Suppressor macrophage treated with lipopolysaccharide for 1 hour (primary cell): ENCODE measurements at places on chromosomes 4 and X.

DNA sequence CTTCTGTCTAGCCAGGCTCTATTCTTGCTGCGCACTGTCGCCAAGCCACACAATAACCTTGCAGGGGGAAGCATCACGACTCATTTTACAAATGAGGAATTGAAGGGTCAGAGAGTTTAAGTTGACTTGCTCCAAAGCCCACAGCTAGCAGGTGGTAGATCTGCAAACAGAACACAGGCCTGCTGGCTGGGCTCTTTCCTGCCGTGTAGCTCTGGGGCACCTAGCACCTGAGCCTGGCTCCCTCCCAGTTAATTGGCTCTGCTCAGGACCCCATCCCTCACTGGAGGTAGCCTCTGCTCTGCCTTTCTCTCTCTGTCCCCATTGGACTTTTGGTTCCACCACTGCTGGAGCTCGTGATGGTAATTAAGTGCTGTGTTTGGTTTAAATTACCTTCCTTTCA is 98.5 kb downstream of the NSUN7 start:
- DNase-seq: no peak

- no peak for DNase-seq
These were observed 147.6 kb downstream of the SH2D1A start for GRCh38 chrX:124493984-124494383.

- no peak for DNase-seq
These were observed 39.4 kb downstream of the NALF2 start for GRCh38 chrX:69543572-69543971.

DNA sequence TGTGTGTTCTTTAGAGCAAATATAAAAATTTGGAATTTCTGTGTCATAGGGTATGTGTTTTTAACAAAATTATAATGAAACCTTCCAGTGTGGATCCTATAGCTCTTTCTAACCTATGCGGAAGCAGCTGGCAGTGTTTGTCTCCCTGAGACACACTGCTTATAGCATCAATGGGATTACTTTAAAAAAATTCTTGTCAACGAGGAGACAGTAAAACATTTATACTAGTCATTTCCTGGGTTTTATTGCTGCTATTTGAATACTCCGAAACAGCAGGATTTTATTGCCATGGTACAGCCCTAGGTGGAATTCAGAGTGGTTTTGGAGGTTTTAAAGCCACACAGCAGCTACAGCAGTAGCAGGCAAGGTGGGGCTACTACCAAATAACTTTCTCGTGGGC is 145.1 kb upstream of the IL1RAPL2 start:
- DNase-seq: no peak

DNA sequence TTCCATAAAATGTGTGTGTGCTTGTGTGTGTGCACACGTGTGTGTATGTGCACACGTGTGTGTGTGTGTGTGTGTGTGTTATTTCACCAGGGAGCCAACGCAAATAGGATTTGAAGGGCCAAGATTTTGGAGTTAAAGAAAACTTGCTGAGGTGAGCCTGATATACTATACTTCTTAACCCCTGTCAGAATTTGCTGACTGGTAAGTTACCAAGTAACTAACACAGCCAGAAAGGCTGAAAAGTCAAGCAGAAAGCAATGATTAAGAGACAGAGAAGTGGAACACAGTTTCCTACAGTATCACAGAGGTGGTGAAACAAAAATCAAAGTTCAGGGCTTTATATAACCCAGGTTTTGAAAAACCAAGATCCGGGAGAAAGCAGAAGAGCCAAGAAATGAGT is 47.6 kb downstream of the GABRA3 start:
- DNase-seq: no peak

DNA sequence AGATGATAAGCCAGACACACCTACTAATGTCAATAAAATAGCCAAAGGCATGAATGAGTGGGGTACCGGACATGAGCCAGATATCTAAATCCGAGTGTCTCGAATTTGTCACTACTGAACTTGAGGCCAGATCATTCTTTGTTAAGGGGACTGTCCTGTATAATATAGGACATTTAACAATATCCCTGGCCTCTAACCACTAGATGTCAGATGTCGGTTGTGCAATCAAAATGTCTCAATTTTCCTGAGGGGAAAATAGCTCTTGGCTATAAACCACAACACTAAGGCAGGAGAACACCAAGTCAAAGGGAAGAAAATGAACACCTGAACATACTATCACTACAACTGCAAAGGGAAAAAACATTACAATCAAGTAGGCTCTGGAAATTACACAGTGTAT is 154.5 kb downstream of the GPM6A start:
- no peak for DNase-seq

DNA sequence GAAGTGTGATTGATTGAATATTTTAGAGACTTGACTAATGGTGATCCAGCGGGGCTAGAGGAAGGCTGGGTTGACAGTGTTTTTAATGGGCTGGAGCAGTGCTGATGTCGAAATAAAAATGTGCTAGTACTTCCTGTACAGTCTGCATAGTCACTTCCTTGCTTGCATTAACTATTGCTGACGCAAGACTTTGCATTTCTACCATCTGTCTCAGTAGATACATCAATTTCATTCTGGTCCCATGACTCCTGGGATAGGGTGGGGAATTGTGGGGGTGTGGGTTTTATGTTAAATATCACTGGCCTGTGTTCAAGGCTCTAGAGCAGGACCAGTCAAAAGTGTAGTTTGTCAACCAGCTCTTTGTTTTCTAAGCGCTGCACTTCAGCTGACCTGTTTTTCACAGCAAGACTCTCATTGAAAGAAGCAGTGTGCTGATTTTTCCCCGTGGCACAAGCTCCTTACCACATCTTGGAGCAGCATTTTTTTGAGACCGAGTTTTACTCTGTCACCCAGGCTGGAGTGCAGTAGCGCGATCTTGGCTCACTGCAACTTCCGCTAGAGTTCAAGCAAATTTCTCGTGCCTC is 35.2 kb upstream of the PHEX start:
- DNase-seq: peak; percentile 54

GRCh38 chrX:31604629-31605221 is 532.9 kb upstream of the FTHL17 start:
- DNase-seq: no peak

DNA sequence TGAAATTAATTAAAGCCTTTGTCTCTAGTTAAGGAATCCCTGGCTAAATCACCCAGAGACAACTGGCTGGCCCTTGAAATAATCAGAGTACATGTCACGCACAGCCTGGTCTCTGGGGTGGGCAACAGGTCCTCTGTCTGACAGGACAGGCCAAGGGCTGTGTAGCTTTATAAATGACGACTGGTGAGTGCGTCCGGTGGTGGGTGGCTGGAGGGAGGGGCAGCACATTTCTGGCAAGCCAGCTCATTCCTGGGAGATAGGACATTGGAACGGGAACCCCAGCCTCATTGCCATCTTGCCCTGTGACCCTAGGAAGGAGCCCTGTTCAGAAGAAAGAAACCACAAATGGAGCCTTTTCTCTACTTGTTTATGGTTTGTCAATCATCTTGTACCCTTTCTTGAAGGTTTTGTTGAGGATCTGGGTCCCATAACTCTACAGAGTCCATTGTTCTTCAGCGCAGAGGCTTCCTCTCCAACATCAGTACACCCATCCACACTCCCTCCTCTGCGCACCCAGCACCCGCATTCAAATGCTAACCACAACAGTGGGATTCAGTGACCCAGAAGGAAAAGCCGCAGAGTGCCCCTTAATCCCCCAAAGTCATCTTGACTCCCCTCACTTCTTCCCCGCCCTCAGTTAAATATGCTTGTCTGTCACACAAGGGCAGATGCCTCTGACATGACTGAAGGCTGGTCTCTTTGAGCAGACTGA is 368.1 kb downstream of the UNC5C start:
- DNase-seq: no peak

- no peak for DNase-seq
These were observed 228.4 kb downstream of the DHRSX start for GRCh38 chrX:2272337-2272736.

DNA sequence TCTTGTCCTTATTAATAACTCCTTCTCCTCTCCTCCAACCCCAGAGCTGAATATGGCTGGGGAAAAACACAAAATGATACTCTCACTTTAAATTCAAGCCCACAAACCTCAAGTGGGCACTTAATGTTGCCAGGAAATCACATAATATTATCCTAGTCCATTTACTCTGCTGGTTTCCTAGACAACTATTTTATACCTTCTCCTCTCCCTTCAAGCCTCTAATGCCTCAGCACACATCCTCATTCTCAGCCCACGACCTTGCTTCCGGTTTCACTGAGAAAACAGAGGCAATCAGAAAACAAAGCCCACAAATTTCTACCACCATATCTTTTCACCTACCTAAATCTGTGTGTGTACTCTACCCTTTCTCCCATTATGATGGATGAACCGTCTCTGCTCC is 12.1 kb upstream of the CLCN5 start:
- peak; percentile 16 for DNase-seq

DNA sequence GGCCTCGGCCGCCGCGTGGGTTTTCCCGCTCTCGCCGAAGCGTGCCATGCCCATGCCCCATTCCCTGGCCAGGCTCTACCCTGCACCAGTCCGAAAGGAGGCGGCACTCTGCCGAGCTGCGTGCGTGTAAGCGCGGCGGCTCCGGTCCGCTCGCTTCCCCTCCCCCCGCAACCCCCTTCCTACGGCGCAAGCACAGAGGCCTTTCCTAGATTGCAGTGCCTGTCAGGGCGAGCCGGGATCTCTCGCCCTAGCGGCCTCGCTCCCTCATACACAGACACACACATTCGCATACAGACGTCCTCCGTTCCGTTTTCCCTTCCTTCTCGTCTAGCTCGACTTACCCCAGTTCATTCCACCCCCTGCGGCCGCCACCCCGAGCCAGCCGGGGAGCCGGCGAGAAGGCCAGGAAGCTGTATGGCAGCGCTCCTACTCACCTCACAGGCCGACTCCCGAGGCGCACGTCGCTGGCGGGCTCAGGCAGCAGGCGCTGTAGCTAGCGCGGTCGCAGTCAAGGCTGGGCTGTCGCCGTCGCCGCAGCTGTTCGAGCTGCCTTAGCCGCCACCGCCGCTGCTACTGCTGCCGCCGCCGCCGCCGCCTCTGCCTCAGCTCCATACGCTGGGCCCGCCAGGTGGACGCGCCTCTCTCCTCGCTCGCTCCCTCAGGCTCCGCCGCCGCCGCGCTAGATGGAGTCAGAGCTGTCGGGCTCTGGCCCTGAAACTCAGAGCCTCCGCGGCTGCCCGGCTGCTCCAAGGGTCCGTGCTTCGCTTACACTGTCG is 615 bp downstream of the NEXMIF start:
- peak; percentile 5 for DNase-seq

DNA sequence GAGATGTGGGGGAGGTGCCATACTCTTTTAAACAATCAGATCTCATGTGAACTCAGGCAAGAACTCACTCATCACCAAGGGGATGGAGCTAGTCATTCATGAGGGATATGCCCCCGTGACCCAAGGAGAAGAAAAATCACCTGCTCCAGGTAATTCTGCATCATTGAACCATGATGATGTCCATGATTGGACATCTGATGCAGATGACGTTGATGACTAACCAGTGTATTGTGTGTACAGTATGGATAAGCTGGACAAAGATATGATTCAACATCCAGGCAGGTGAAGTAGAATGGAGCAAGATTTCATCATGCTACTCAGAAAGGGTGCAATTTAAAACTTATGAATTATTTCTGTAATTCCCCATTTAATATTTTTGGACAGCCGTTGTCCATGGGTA is 286.4 kb upstream of the SMIM31 start:
- no peak for DNase-seq

DNA sequence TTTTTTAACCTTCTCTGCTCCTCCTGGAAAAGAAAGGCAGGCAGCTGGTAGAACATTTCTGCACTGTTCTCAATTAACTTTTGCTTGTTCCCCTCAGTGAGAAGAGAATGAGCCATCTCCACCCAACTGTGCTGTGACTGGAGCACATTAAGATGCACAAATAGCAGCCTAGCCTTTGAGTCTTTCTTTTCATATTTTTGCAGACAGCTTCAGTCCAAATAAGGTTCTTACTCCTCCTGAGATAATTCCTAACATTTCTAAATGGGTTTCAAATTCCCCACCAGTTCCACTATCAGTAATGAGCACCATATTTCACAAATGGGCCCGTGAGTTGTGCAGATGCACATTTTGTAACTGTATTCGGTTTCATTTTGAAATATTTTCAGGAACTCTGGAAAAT is 118.6 kb downstream of the SPCS3 start:
- no peak for DNase-seq

- DNase-seq: no peak
These were observed 11.4 kb upstream of the UBA1 start for GRCh38 chrX:47182106-47182700.

- DNase-seq: no peak
These were observed 1697.8 kb upstream of the IGFBP7 start for GRCh38 chr4:58807843-58808615.
